ENCODE measurements at places on chromosomes 12 and 14. TPM values are rescaled to one million over a fixed set of nuclear protein-coding genes. Genes with fewer than 3 reads are reported as not detected.
A peak's percentile ranks its signal among the peaks of the same experiment; 100 is the strongest.

DNA sequence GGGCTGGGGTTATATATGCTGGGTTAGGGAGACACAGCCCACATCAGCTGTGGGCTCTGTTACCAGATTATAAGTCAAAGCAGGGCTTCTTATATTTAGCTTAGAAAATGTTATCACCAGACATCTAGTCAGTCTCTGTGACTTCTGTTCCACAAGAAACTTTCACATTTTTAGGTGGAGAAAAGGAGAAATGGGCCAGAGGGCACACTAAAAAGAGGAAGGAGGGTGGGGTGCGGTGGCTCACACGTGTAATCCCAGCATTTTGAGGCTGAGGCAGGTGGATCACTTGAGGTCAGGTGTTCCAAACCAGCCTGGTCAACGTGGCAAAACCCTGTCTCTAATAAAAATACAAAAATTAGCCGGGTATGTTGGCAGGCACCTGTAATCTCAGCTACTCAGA is 28.0 kb upstream of the SLC38A1 start:
- DNase-seq = no peak

DNA sequence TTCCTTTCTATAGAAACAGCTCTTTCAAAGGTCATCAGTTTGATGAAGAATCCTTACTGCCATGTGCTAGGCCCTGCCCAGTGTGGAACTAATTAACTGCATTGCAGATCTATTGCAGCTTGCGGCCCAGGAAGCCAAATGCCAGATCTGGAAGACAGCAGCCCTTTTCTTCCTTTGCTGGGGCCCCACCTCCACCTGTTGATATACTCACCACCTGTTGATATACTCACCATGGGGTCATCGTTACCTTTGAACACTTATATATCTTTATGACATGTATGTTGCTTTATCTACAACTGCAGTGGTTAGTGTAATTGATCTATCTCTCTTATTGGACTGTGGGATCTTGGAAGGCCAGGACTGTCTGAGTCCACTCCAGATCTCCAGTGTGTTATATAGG is 292.5 kb downstream of the ATP23 start:
- DNase-seq = peak; percentile 31

DNA sequence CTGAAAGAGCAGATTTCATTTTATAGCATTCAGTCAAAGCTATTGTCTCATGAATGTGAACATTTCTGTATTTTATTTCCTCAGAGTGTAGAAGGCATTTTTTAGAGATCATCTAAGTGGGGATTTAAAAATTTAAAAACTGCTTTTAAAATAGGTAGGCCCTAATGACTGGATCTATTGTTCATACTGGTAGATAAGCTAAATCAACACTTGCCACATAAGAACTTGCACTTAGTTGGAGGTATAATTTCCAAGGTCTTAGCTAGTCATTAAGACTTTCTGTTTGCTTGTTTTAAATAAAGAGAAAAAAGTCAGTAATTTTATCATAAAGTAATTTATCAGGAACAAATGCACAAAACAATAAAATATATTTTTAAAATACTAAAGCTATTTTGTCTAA is 75.2 kb upstream of the LMO3 start:
- DNase-seq = no peak

DNA sequence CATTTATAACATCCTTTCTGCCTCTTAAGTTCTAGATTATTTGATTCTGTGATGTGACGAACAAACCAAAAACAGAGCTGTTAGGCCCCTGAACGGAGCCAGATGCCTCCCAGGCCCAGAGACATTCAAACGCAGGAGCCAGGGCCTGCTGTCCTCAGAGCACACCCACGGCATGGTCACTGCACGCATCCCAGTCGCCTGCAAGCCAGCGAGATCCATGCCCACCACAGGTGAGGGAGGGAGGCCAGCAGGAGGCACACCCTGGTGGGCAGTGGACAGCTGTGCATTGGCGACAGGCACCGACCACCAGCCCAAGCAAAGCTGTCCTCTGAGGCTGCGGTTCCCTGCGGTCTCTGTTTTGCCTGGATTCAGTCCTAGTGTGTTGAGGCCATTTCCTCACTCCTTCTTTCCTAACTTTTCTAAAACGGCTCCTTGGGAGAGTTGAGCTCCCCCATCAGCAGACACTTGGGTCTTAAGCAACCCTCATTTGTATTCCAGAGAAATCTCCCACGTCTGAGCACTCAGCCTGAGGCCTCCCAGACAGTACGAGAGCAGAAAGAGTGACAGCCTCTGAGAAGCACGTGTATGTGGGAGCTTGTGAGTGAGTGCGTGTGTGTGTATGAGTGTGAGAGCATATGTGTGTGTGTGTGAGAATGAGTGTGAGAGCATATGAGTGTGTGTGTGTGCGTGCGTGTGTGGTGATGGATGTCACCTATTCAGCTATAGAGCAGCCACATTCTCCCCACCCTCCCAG is 81.2 kb downstream of the CHGA start:
- DNase-seq = no peak

DNA sequence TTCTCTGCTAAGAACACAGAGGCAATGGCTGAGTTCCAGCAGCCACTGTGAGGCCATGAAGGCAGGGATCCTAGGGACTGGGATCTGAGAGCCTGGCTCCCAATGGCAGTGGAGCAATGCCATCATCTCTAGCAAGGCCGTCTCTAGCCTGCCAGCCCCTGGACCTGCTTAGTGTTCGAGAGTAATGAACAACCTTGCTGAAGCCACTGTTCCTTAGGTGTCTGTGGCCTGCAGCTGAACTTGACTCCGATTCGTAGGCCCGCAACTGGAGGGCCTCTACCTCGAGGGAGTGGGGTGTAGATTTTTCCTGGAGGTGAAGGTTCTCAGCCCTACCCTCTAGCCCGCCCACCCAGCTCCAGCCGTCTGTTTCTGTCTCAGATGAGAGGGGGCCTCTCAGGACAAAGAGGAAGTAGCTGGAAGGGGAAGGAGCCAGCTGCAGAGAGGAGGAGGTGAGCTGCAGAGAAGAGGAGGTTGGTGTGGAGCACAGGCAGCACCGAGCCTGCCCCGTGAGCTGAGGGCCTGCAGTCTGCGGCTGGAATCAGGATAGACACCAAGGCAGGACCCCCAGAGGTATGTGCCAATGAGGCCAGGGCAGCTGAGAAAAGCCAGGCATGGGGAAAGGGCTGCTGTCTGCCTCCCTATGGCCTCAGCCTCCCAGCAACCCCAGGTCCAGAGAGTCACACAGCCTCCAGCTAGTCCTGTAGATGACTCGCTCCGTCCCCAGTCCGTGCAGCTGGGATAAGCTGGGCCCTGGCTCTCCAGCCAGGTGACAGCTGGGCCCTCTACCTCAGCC is at the start of gene PLD4:
Gene PLD4, plus strand, starts transcription at position 459 of the 793 bp plus-strand sequence. CDS start 2,262 bp downstream, outside the sequence.
- no peak for DNase-seq

DNA sequence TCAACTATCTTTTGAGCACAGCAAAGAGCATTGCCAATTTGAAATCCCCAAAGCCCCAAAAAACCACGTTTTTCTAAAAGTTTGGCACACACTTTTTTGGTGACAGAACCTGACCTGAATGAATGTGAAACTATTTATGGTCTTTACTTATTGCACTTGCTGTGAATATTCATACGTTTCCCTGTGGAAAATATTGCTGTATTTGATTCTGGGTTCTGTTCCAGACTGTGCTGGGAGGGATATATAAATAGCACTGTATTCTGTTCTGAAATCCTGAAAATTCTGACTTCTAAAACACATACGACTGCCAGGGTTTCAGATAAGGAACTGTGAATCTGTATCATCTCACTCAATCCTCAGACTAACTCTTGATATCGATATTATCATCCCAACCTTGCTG is 35.1 kb downstream of the NR1H4 start:
- DNase-seq = no peak

The TAS2R42 gene
- total RNA-seq = not detected

- no peak for DNase-seq
Measured at GRCh38 chr12:120015313-120015712, 26.3 kb downstream of the BICDL1 start.

DNA sequence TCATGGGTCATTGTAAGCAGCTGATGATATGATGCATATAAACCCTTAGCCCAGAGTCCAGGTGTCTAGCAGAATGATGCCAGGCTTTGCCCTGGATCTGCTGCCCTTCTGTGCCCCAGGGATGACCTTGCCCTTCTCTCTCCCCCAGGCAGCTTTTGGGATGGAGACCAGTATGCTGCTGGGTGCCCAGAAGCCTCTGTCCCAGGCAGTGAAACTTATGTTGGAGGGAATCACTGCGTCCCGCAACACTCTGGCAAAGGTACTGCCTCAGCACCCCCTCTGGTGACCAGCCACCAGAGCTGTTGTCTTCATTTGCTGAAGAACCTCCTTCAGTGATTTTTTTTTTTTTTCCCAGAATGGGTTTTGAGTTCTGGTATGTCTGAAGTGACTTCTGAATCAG is 23.3 kb downstream of the CYP46A1 start:
- no peak for DNase-seq

The LRRC10 gene
- not detected for total RNA-seq

DNA sequence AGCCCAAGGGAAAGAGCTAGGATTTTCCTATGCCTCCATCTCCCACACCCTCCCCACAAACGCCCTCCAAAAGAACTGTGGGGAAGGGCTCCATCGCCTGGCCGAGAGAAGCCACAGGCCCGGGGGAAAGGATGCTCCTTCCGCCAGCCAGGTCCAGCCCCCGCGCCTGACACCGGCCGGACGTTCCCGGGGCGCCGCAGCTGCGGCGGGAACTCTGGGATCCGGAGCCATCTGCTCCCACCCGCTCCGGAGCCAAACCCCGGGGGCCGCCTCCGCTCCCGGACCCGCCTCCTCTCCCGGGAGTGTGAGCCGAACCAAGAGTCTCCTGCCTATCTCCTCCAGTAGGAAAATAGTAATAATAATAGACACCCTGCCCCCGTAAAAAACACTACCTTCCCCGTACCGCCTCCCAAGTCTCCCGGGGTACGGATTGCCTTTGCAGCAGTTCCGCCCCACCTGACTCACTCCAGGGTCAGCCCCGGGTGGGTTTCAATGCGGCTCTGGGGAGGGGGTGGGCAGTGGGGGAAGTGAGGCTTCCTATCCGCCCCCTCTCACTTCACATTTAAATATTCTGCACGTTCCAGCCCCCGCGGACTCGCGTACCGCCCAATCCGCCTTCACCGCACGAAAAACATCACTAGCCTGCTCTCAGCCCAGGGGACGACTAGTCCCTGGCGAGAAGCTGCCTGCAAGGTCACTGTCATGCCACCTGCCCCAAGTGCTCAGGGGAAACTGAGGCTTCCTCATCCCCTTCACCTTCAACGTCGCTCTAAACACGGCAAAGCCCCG is 2.4 kb downstream of the AGAP2 start:
- DNase-seq = no peak

The KRT82 gene
- not detected for total RNA-seq

The TBX5 gene
- not detected for total RNA-seq

DNA sequence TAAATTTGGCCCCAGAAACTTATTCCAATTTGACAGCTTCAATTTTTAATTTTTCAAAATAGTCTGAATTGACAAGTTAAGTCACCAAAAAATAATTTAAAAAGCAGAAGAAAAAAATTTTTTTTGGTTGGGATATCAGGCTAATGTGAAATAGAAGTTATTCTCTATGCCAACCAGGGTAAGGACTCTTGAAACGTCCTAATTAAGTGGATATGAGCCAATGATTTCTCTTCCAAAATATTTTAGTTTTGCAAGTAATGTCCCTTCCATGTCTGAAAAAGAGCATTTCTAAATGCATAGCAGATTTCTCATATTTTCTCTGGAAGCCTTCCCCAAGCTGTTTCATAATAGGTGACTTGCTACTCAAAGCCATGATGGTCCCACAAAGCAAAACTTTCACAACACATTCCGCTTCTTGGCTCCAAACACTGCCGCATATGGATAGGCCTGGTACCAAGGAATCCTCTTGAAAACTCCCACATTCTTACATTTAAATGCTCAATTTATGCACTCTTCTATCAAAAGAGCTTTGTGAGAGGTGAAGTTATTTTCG is 65.1 kb downstream of the SIX6 start:
- no peak for DNase-seq

DNA sequence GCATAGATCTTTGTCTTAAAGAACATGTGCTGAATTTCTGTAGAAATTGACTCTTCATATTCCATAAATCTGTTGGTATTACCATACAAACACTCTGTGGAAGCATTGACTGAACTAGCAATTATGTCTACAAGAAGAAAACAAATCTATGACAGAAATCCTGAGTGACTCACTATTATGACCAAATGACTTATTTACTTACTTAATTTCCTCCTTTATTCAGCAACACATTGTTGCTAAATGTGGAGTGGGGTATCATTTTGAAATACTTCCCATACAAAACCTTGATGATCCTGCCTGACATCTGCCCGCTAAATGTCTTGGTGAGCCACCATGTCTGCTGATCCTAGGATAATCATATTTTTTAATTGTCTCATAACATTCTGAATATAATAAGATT is 99.1 kb upstream of the SLCO1C1 start:
- DNase-seq = no peak

GRCh38 chr12:106583242-106584103 is 669 bp downstream of the RFX4 start:
- no peak for DNase-seq
